ENCODE measurements at places on chromosomes 4 and X. TPM values are rescaled to one million over a fixed set of nuclear protein-coding genes. Genes with fewer than 3 reads are reported as not detected.

The SMIM31 gene
- total RNA-seq: not detected

The RBM46 gene
- not detected for total RNA-seq

The MAMLD1 gene
- 2.4 TPM for total RNA-seq

The CENPVL1 gene
- total RNA-seq: 3.3 TPM

The P2RY4 gene
- not detected for total RNA-seq

The ATP8A1 gene
- 171 TPM for total RNA-seq

DNA sequence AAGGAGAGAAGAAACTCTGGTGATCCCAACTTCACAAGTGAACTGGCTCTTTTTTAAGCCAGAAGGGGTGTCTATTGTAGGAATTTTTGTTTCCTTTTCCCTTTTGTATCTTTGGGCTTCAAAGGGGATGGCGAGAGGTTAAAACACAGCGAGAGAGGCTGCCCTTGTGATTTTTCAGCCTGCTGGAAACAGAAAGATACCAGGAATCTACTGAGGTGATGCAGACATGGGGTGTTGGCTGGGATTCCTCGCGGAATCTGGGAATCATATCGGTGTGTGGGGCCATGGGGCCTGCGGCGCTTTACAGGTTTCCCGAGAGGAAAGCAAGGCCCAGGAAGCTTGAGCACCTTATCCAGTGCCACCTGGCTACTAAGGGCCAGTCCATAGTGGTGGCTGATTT, 99.4 kb upstream of the STX18 start:
- DNase-seq: no peak

DNA sequence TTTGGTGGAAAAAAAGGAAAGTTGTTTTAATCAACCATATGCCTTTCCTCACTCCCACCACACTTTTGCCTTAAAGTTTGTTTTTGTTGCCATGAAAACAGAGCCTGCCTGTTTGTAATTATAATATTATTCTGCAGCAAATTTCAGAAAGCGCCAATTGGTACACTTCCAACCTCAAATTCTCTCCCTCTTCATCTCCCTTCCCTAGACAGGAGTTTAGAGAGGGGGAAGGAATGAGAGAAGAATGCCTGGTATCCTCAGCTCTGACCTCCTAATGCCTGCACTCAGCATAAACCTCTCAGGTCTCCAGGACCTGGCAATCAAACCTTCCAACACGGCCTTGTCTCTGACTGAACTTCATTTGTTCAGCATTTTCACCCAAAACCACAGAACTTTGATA, 138.4 kb upstream of the HCCS start:
- no peak for DNase-seq

DNA sequence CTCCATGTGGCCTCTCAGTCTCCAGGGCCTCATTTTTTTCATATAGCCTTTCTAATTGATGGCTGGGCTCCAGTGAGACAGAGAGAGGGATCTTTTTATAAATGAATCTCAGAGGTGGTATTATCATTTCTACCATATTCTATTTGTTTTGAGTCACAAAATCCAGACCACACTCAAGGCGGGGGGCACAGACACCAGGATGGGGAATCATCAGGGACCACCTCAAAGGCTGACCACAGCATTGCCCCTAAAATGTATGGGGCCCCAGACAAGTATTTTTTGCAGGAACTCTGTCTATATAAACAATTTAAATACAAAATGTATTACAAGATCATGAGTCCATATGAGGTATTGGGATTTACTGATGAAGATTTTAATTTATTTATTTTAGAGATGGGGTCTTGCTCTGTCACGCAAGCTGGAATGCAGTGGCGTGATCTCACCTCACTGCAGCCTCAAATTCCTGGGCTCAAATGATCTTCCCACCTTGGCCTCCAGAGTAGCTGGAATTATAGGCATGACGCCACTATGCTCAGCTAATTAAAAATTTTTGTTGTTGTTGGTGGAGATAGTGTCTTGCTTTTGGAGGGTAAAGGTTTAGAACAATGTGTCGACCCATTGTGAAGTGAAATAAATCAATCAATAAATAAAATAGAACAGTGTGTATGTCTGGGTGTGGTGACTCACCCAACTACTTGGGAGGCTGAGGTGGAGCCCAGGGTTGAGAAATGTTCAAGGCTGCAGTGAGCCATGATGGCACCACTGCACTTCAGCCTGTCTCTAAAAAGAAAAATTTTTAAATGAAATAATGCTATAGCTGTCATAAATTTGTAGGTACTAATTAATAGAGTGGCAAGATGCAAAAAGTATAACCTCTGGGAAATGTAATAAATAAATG, 29.4 kb downstream of the WDR13 start:
- DNase-seq: no peak

GRCh38 chr4:6963139-6963611, 53.5 kb downstream of the TBC1D14 start:
- DNase-seq: no peak

- DNase-seq: no peak
These were observed 1492.7 kb upstream of the IGFBP7 start for GRCh38 chr4:58602731-58603359.

DNA sequence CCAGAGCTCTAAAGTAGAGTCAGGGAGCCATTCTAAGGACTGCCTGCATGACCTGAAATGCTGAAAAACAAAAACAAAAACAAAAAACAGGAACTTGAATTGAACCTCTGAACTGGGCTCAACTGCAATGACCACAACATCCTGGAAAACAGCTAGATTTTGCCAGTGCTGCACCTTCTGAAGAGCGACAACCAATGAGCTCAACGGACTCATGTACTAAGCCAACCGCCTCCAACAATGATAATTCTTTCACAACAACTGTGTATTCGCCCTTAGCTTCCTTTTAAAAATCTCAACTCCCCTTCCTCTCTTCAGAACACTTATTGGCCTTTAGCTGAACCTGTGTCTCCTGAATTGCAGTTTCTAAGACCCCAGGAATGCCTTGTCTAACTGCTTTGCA, 69.8 kb downstream of the HAUS3 start:
- DNase-seq: no peak

GRCh38 chrX:40012868-40013265, 84.9 kb downstream of the BCOR start:
- DNase-seq: no peak

DNA sequence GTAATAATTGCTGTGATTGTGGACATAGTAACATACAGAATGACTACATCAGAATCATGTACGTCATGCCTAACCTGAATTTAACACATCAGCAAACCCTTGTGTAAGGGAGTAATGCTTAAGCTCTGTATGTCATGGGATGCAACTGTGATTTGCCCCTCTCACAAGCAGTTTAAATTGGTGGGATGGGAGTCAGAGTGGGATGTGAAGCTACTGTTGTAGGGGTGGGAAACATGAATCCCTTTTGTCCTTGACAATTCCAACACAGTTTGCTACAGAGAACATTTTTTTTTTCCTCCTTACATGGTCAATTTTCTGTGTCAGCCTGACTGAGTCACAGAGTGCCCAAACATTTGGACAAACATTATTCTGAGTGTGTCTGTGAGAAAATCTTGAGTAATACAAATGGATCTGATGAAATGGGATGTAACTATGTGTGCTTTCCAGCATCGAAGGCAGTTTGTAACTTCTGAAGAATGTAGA, 392.8 kb downstream of the GPM6A start:
- no peak for DNase-seq

- no peak for DNase-seq
These were observed 144.3 kb upstream of the PAQR3 start for GRCh38 chr4:79083406-79084010.

DNA sequence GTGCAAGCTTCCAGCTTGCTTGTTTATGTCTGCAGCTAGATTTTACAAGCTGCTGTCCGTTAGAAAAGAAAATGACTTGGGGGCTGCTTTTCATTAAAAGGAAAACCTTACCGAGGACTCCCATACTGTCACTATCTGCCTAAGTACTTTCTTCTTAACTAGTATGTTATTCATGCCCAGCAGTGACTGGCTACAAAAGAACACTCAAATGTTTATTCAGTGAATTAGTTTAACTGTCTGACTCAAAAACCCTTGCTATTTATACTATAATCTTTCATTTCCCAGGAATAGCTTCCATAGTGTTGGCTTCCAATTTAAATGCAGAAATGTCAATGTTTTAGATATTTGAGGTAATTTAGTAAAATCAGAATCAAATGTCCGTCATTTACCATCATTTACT, 164.9 kb downstream of the DTHD1 start:
- no peak for DNase-seq

- DNase-seq: no peak
These were observed 10.5 kb downstream of the PGM2 start for GRCh38 chr4:37836838-37837440.

- no peak for DNase-seq
These were observed 89.7 kb downstream of the EPHA5 start for GRCh38 chr4:65580551-65580950.

DNA sequence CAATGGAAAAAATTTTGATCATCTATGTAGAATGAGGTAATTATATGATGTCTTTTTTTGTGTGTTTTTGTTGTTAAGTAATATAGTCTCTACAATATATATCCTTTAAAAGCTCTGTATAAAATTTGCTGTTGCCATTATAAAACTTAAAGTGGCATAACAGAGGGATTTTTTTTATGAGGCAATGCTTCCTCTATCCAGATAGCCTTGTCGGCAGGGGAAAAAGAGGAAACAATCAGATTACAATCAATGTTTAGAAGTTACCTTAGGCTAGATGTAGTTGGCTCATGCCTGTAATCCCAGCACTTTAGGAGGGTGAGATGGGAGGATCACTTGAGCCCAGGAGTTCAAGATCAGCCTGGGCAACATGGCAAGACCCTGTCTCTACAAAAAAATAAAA, 86.8 kb downstream of the DIAPH2 start:
- DNase-seq: no peak

GRCh38 chr4:94695384-94695783, 62.4 kb upstream of the BMPR1B start:
- no peak for DNase-seq

- DNase-seq: no peak
These were observed 891.8 kb upstream of the NDST4 start for GRCh38 chr4:116005037-116005805.

All from frontal cortex (tissue), 4 donors.